Airway epithelial cell (primary cell): ENCODE measurements at places on chromosomes 16 and 17. TPM values are rescaled to one million over a fixed set of nuclear protein-coding genes. Genes with fewer than 3 reads are reported as not detected.

TSPOAP1 gene
- total RNA-seq, result 0.21 TPM in 1 of 2 replicates, not detected in the other

KCNH6 gene
- not detected in 2 replicates for total RNA-seq

GPRC5C gene
- 11.7 and 19.5 TPM in 2 replicates for total RNA-seq

MYH13 gene
- not detected in 2 replicates for total RNA-seq

THAP11 gene
- 38.4 and 46.5 TPM in 2 replicates for total RNA-seq

MILR1 gene
- total RNA-seq, result 0.28 and 4.3 TPM in 2 replicates

UMOD gene
- not detected in 2 replicates for total RNA-seq

STH gene
- total RNA-seq, result not detected in 2 replicates

ZNF423 gene
- 0.09 and 0.14 TPM in 2 replicates for total RNA-seq
